ENCODE measurements at places on chromosomes 11 and 22. TPM values are rescaled to one million over a fixed set of nuclear protein-coding genes. Genes with fewer than 3 reads are reported as not detected.

MAPK8IP1 gene
- 8.6 TPM for polyA plus RNA-seq

MS4A7 gene
- polyA plus RNA-seq, result 5.7 TPM

SCGB1A1 gene
- polyA plus RNA-seq, result not detected

MAPK8IP2 gene
- polyA plus RNA-seq, result 0.83 TPM

H19 gene
- polyA plus RNA-seq, result 2,033 TPM

LMO1 gene
- 1.6 TPM for polyA plus RNA-seq

CRACR2B gene
- 9.9 TPM for polyA plus RNA-seq

MS4A2 gene
- polyA plus RNA-seq, result 0.07 TPM

CNTN5 gene
- polyA plus RNA-seq, result 27.1 TPM

TEX54 gene
- not detected for polyA plus RNA-seq
